ENCODE measurements at places on chromosomes 12 and 14. TPM values are rescaled to one million over a fixed set of nuclear protein-coding genes. Genes with fewer than 3 reads are reported as not detected.

The OS9 gene
- 86.3 TPM for polyA plus RNA-seq

The ACSM4 gene
- not detected for polyA plus RNA-seq

The INHBC gene
- not detected for polyA plus RNA-seq

The SETD1B gene
- 2.6 TPM for polyA plus RNA-seq

The RAB5B gene
- polyA plus RNA-seq = 45.9 TPM

The KCNC2 gene
- polyA plus RNA-seq = not detected

The TXNDC16 gene
- polyA plus RNA-seq = 0.63 TPM

The GZMB gene
- not detected for polyA plus RNA-seq

Data from foreskin keratinocyte (primary cell).